Stimulated activated CD4-positive, alpha-beta T cell treated with anti-CD3 and anti-CD28 coated beads, Interleukin-4, amount 100 ng/mL, for 4 hours (primary cell): ENCODE measurements at places on chromosomes 5 and 9.

GRCh38 chr5:113574417-113574816, 60.9 kb downstream of the YTHDC2 start:
- DNase-seq: no peak

DNA sequence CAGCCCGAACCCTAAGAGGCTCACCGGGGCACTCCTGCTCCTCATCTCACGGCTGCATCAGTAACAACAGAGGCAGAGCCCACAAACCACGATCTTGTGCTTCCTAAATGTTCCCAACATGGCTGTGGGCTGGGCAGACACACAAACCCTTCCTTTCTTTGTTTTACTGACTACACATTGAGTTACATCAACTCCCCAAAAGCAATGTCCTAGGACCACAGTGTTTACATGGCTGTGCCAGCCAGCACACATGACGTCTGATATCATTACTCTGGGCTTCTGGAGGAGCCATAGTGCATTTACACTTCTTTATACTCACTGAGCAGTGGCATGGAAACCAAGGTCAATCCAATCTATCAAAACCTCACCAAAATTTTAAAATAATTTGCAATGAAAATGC, 101.4 kb downstream of the LHFPL2 start:
- DNase-seq: no peak

- DNase-seq: no peak
Observed at GRCh38 chr5:142618130-142618523, 67.8 kb downstream of the FGF1 start.

DNA sequence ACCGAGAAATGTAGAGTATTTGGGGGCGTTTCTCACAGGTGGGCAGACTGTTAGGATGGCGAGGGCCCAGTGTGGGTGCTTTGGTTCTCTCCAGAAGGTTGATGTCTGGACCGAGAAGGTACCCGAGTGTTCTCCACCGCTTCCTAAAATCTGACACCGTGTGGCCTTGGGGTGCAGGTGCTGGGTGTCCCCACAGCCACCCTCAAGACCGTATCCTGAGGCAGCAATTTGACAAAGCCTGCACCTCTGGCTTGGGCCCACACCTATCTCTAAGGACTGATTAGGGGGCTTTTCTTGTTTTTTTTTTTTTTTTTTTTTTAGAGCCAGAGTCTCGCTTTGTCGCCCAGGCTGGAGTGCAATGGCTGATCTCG, 1.3 kb downstream of the PPP1R26 start:
- no peak for DNase-seq

DNA sequence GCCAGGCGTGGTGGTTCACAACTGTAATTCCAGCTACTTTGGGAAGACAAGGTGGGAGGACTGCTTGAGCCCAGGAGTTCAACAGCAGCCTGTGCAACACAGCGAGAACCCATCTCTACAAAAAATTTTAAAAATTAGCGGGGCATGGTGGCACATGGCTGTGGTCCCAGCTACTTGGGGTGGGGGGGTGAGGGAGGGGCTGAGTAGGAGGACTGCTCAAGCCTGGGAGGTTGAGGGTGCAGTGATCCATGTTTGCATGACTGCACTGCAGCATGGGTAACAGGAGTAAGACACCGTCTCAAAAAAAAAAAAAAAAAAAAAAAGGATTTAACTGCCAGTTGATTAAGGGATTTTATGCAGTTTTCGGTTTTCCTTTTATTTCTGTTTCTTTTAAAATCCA, 65.0 kb downstream of the PTBP3 start:
- DNase-seq: no peak

- DNase-seq: no peak
Observed at GRCh38 chr9:94921092-94921471, 194.6 kb downstream of the AOPEP start.

DNA sequence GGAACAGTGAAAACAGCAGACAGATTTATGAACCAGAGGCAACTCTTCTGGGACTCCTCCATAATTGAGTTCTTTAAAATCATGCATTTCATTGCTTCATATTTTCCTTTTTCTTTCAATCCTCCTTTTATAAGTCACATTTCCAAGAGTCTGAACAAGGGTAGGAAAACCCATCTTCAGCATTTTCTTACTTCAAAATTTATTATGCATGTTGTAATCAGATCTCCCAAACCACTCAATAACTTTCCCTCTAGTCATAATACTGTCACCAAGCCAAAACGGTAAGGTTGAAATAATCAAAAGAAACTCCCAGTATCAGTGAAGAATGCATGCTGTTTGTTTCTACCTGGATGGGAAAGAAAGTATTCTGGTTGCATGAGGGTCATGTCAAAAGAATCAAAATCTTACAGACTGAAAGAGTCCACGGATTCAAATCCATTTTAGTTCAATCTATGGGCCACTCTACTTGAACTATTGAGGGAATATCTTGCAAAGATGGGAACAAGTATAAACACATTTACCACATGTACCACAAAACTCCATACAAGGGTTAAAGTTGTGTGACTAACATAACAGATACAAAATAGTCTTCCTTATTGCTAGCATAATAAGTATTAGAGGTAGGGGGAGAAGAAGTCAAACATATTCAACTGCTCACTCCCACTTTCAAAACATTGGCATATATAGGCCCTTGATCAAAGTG, 797.3 kb downstream of the MAT2B start:
- DNase-seq: no peak

GRCh38 chr5:110940136-110940535, 131.4 kb upstream of the TSLP start:
- DNase-seq: no peak

GRCh38 chr9:129676975-129677374, 11.5 kb downstream of the PRRX2 start:
- DNase-seq: no peak

DNA sequence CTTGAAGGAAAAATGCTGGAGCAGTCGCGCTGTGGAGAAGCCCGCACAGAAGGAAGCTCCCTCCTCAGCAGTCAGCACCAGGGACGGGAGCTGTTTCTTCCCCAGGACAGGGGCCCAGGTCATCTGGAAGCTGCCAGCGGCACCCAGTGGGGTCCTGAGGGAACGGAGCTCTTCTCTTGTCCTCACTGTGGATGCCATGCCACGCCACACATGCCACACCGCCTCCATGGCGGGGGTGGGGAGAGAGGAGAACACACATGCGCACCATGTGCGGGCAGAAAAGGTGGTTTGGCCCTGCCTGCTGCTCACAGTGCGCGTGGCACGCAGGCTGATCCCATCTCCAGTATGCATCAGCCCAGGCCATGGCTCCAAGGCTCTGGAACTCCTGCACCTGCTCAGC, 41.7 kb upstream of the ZNF354B start:
- DNase-seq: no peak

- no peak for DNase-seq
Observed at GRCh38 chr5:369151-369868, 47.8 kb downstream of the AHRR start.

DNA sequence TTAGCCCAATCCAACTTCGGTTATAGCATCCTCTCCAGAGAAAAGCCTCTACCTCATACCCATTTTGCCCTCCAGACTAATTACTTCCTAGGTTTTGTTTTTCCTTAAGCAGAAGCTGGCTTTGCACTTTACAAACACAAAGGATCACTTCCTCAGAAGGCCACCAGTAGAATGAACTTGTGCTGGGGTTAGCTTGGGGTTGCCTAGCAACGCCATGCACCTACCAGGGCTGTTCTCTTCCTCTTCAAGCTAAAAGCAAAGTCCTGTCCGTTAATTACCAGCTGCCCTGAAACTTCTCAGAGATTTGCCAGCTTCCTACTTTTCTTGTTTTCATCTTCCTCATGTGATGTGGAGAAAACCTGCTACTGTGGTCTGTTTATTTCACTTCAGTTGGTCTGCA, 132.0 kb upstream of the WWC1 start:
- DNase-seq: no peak

DNA sequence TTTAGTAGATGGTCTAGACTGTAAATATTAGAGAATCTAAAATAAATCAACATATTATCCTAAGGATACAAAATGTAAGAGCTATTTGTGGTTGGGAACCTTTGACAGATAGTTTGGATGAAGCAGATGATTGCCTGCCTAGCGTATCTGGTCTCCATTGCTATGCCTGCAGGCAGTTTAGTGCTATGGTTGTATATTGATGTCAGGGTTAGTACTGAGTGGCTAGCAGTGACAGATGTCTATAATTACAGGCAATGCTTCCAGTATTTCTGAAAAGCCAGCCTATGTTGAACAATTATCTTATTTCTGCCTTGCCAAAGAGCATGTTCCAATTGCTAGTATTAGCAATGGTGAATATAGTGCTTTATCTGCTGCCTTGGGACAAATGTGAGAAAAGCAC, 151.3 kb upstream of the TLX3 start:
- no peak for DNase-seq

DNA sequence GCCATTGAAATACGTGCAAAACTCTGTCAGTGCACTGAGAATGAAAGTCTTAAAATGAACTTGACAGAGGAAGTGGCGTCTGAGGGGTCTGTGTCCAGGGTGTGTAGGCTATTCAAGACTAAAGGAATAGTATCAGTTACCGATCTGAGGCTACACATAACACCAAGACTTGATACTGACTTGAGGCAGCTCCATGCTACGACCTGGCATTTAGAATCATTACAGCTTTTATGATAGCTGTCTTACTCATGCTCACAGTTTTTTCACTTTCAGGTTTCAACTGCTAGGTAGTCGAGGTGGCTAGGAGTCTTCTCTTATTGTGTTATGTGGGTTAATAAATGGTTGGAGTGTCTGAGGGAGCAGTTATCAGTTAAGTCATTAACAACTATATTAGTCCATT, 92.8 kb upstream of the SLCO6A1 start:
- no peak for DNase-seq

DNA sequence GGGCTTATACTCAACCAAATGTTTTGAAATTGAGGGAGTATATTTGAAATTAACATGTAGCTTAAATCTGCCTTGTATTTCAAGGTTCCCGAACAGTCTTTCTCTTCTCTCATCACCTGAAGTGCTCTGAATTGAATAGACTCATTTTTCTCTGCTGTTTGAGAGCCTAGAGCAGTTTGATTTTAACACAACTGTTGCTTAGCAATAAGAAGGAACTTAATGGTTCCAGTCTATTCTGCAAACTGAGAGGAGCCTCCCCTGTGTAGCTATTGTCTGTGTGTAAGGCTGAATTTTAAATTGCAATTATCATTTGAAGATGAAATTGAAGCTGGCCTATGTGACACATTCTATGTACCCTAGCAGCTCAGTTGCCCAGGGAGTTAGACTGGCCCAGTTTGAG, 87.1 kb upstream of the CKMT2 start:
- DNase-seq: no peak

DNA sequence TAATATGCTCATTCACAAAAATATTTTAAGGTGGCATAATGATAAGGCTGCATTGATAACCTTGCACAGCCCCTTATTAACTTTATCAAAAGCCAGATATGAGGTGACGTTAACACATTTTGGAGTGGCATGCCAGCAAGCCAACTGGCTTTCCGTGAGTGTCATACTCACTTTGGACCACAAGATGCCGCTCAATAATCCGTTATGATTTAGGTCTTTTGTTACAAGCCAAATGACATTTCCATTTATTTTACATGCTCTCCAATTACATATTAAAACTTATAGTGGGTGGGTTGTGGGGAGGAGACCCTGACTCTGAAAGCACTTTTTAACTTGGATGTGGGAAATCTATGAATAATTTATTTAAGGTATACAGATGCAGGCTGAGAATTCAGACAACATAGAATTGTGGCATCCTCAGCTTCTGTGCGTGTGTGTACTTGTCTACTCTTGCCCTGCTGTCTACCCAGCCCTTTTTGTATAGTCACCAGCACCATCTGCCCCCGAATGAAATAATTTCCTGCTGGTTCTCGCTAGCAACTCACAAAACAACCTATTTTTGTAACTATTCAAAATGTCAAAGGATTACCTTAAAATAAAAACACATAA, 305.1 kb downstream of the PSAT1 start:
- no peak for DNase-seq

GRCh38 chr5:32254881-32255539, 57.7 kb downstream of the MTMR12 start:
- no peak for DNase-seq

DNA sequence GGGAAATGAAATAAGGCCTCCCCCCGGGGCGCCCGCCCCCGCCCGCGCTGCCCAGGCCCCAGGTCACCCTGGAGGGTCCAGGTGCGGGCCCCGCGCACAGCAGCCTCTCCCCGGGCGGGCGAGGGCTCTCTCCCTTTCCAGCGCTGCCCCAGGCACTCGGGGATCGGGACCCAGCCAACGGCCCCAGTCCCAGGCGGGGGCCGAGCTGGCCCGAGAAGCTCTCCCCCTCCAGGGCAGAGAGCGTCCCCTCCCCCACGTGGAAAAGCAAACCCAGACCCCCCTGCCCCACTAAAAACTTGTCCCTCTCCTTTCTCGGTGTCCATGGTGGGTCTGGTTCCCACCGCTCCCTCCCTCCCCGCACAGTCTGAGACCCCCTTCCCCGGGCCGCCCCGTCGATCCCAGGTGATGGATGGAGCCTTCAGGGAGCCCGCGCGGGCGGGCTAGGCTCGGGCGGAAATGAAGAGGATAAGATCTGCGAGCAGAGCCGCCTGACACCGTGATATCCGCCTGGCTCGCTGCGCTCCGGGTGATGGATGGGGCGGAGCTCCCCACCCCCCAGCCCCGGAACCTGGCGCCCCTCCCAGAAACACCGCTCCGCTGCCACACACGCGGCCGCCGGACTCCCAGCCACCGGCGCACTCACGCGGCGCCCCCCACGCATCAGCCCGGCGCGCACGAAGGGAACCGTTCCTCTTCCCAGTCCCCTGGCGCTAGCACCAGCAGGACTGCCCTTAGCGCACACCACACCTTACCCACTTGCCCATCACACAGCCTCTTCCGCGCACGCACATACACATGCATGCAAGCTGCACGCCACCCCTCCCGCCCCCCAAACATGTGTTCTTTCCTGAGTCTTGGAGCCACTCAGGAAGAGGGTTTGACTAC, 81.7 kb upstream of the ZBTB43 start:
- peak; percentile 76 for DNase-seq

GRCh38 chr9:98707166-98708102, 1.3 kb downstream of the GABBR2 start:
- no peak for DNase-seq
